ENCODE measurements at places on chromosomes 12 and 14.

- no peak for DNase-seq
Observed at GRCh38 chr12:66500091-66500490, 178.8 kb downstream of the GRIP1 start.

DNA sequence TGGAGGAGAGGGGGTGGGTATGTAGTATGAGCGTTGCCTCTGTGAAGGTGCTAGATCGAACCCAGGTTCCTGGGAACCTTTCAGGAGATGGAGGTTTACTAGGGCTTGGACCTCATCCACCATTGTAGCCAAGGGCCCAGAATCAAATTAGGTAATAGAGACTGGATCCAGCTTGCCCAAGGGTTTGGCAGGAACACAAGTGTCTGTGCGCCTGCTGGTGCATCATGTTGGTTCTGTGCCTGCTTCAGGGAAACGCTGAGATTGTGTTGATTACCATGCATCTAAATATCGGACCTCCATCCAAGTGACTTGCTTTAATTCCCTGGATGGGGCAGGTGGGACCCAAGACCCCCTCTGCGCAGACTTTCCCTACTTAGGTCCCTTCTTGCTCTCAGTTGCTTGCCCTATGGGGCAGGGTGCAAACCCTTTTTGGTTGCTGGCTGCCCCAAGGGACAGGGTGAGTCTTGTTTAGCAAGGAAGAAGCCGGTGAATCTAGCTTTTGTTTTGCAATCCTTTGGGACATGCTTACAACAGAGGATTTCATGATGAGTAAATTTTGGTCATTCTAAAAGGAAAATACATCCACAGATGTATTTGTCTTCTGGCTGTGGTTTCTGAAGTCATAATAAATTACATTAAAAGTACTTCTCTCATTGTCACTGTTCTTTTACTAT lies 189.8 kb upstream of the PRICKLE1 start:
- no peak for DNase-seq

GRCh38 chr12:68639396-68639767 lies 28.7 kb downstream of the RAP1B start:
- no peak for DNase-seq

DNA sequence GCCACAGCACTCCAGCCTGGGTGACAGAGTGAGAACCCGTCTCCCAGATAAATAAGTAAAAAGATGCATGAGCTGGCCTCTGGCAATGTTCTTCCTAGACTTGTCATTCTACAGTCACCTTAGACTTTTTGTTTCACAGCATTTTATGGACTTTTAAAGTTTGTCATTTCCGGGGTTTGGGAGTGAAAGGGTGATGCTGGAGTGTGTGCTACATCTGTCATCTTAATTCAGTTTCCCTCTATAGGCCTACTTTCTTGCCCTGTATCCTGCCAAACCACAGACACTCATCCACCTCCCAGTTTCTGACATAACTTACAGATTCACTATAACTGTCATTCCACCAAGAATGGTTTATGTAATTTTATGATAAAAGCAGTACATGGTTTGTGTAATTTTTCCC lies 166.7 kb upstream of the PARP11 start:
- no peak for DNase-seq

GRCh38 chr12:122517877-122518276 lies 8.9 kb downstream of the RSRC2 start:
- no peak for DNase-seq

DNA sequence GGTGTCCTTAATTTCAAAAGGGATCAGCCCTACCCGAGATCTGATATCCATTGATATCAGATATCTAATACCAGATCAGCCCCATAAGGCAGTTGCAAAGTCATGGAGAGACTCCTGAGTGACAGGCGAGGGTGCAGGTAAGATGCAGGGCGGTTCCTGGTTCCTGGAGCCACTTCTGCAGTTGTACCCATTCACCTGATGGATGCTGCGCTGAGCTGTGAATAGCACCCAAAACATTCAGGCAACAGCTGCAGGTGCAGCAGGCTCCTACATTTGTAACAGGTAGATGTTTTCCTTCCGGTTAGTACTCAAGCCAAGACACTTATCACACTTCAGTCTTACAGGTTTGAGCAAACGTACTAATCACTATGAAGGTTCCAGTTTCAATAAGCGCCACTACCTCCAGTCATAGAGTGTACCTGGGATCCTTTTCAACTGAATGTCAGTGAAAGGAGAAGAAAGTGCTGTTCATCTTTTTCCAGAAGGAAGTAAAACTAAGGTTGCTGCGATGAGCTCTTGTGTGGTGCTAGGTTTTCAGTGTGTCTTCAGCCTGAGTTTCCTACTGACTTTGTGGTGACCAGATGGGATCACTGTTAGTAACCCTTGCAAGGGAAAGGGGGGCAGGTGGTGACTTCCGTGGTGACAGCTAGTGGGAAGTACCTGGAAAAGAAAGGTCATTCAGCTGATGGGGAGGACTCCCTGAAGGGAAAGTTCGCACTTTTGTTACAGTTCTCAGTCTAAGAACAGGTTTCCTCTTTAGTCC lies 1.9 kb downstream of the ATP6V0A2 start:
- no peak for DNase-seq

DNA sequence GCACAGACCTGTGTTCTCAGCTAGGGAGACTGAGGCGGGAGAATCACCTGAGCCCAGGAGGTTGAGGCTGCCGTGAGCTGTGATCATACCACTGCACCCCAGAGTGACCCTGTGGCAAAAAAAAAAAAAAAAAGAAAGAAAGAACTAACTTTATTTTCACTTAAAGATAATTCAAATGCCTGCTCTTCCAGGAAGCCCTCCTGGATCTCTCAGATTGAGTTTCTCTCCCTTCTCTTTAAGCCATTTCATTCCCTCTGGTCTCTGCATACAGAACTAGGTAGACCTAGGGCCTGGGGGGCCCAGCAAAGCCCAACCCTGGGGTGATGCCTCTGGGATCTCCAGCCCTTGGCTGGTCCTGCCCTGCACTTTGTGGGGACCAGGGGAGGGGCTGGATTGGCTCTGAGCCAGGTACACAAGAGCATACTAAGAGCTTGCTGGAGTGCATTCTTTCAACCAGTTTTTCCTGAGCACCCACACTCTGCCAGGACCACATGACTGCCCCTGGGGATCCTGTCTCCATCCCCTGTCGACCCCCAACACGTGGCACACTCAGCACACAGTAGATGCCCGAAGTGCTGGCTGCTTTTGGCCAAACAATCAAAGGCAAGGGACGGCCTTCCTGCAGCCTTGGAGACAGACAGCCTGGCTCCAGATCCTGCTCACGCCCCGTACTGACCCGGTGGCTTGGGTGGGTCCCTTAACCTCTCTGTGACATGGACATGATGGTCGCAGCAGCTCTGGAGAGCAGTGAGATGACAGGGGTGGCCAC lies 52.7 kb downstream of the CYP46A1 start:
- no peak for DNase-seq

DNA sequence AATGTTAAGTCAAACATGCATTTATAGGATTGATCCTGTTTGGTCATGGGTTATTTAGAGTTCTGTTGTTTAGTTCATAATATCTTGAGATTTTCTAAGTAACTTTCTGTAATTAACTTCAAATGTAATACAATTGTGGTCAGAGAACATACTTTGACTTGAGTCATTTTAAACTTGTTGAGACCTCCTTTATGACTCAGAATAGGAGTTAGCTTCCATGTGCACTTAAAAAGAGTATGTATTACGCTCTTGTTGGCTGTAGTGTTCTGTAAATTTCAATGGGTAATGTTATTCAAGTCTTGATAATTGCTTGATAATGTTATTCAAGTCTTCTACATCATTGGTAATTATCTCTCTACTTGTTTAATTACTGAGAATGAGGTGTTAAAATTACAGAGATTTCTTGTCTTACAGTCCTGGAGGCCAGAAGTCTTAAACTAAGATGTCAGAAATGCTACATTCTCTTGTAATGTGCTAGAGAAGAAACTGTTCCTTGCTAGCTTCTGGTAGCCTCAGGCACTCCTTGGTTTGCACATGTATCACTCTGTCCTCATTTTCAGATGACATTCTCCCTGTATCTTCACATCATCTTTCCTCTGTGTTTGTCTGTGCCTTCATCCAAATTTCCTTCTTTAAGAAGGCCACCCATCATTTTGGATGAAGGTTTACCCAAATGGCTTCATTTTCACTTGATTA lies 197.3 kb downstream of the TMTC3 start:
- no peak for DNase-seq

DNA sequence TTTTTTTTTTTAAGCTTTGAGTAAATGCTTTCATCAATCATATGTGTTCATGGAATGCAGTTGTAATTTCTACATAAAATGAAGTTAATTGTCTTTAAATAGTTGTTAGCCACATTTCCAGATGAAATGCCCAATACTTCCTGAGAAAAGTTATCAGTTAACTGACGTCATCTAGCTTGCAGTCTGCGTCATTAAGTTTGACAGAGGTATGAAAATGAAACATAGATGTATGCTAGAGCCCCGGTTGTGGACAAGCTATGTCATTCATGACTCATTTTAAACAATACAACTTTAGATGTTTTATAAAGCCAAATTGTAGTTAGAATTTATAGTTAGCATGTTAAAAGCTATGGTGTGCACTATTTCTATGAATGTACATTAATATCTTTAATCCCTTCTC lies 90.7 kb downstream of the PLEKHA5 start:
- DNase-seq = no peak

- DNase-seq = no peak
Observed at GRCh38 chr12:24045816-24046257, 96.4 kb upstream of the SOX5 start.

- DNase-seq = no peak
Observed at GRCh38 chr12:103852498-103852997, 11.5 kb upstream of the NT5DC3 start.

- no peak for DNase-seq
Observed at GRCh38 chr12:78928200-78929074, 63.9 kb downstream of the SYT1 start.

GRCh38 chr12:68510397-68510796 lies 100.3 kb upstream of the RAP1B start:
- no peak for DNase-seq

DNA sequence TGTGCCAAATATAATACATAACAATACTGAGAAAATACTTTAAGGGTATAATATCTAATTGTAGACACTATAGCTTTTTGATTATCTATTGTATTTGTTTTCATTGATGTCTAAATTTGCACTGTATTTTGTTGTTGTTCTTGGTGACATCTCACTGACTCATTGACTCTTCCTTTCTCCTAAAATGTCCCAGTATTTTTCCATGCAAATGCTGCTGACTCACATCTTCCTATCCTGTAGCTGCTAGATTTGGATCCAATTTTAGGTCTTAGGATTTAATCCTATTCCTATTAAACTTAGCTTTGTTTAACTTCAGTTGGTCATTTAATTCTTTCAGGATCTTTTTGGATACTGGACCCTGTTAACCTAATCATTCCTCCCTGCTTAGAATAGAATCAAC lies 148.5 kb downstream of the TMTC2 start:
- no peak for DNase-seq

- no peak for DNase-seq
Observed at GRCh38 chr14:49972131-49972671, 79.3 kb downstream of the ARF6 start.

GRCh38 chr14:55398679-55399078 lies 13.0 kb downstream of the ATG14 start:
- no peak for DNase-seq

- DNase-seq = no peak
Observed at GRCh38 chr14:65242732-65243134, 140.4 kb upstream of the MAX start.

DNA sequence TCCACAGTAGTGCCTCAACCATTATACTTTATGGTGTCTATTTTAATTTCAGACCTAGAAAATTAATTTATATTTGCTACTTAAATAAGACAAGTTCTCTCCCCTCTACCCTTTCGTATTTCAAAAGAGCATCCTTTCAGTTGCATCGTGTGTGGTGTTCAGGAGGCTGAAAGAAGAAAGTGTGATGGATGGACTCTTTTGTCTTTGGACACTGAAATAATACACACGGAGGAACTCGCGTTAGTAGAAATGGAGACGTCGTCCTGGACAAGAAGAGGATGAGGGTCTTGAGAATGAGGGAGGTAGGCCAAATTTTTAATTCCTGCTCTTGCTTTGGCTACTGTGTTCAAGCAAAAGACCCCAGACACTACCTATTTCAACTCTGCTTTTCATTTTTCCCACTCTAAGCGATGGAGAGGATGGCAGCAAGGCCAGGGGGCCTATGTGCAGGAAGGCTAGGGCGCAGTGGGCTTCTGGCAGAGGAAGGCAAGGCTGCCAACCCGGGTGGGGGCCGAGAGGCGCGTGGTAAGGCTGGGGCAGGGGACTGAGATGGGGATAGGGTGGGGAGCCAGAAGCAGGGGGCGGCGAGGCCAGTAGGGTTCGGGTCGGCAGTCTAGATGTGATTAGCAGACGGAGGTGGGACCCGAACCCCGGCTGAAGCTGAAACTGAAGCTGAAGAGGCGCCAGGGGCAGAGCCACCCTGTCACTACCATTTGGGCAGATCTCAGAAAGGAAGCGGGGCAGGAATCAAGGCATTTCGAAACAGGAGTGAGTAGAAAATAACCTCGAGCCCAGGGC lies 722 bp downstream of the TMED8 start:
- peak; percentile 8 for DNase-seq

DNA sequence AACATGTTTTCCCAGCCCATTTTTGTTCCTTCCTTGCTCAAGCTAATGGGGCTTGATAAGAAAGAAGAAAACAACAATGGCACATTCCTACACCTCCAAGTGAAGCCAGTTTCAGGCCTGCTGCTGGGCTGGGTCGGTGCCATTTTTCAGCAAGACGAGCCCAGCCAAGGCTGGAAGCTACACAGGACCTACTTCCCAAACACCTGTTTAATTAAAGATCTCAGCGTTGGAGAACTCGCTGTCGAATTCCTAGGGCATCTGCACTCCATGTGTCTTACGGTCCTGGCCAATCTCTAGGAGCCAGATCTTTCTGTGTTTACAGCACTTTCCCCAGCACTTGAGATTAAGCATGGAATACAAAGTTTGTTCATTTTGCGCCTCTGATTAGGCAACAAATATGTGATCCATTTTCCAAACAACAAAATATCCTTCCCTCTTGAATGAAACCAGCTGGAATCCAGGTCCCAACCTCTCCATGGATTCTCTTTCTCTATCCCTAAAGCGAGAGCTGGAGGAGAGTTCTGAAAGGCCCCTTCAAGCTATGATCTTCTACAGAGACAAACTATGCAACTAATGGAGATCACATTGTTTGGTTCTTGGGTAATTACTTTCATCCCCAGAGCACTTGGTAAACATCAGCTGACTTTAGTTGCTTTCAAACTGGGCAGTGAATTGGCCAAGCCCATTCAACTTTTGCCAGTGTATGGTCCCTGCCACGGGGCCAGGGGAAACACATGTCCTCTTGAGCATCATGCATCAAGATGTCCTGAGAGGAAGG lies 34.3 kb upstream of the TC2N start:
- no peak for DNase-seq

DNA sequence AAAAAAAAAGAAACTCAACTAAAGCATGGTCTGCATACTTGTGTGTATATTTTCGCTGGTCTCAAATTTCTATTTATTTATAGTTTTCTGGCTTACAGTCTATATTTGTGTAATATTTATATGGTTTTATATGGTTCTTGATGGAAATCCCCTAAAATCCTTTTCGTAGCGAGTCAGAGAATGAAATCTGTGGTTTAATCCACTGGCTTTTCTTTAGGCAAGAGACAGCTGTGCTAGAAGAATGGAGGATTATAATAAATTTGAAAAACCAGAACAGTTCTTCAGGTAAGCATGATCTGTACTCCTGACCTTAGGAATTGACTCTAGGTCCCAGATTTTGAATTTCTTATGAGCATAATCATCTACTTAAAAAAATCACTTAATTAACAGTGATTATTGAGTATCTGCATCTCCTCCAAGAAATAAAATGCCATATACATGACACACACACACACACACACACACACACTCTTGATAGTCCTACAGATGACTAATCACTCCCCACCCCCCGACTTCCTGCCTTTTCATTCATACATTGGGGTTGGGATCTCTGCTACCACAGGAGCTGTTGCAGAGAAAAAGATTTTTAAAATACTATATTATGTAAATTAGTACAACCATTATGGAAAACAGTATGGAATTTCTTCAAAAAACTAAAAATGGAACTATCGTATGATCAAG lies 113.4 kb downstream of the CRADD start:
- DNase-seq = peak; percentile 57
